Right ventricle myocardium superior (tissue), 1 donor: ENCODE measurements at places on chromosomes 13 and 19.

- DNase-seq, result no peak
Observed at GRCh38 chr13:98208606-98209005, 31.5 kb upstream of the RNF113B start.

DNA sequence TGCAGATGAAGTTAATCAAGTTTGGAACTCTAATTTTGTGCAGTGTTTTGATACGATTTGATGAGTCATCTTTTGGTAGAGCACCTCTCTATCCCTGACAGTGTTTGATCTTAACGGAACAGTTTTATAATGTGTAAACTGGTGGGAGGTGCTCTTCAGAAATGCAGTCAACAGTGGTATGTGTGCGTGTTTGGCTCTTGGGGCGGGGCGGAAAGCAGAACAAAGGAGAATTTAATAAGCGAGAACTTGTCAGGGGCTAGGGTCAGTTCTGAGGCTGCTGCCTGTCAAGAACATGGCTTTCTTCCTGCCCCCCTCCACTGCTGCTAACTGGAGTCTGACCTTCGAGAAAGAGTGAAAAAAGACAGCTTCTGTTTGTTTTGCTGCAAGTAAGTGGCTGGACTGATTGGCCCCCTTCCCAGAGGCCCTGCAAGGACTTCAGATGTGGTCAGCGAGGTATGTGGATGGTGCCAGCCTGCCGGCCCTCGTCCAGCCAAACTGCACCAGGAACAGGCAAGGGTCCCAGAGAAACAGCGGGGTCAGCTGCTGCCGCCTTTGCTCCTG, 40.8 kb downstream of the BBC3 start:
- DNase-seq, result peak; percentile 55

DNA sequence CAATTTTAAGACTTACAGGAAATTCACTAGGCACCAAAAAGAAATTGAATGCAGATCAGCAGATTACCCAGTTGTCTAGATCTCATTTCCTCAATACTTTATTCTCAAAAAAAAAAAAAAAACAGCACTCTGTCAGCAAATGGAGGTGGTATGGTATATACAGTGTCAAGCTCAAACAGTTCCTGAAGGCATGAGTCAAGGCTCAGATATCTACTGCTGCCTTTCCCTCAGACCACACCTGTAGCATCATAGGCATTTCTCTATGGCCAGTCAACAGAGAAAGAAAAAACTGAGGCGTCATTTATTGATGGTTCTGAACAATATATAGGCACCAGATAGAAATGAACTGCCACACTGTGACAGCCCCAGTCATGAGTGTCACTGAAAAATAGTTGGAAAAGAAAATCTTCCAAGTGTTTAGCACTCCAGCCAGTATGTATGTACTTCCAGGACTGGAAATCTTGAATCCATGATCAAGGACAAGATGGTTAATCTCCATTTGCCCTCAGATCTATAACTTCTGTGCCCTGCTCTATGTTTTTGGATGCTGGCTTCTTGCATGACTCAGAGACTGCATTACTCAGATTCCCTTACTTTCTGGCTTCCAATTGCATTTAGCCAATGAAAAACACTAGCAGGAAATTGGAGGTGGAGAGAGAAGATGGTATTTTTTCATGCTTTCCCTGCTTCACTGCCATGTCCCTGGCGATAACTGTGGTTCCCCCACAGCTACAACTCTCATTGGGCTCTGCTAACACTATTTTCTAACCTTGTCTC, 8.4 kb upstream of the COG3 start:
- no peak for DNase-seq

GRCh38 chr13:24649688-24650043, 30.5 kb upstream of the ATP12A start:
- no peak for DNase-seq

- DNase-seq, result no peak
Observed at GRCh38 chr19:16060294-16060693, 16.0 kb upstream of the TPM4 start.
